GM23338 (cell line): ENCODE measurements at places on chromosomes 5 and 9.

- DNase-seq, result no peak
These were observed 319.8 kb downstream of the ASTN2 start for GRCh38 chr9:117095081-117095480.

GRCh38 chr9:89863141-89863540 is 258.3 kb downstream of the GADD45G start:
- no peak for DNase-seq

DNA sequence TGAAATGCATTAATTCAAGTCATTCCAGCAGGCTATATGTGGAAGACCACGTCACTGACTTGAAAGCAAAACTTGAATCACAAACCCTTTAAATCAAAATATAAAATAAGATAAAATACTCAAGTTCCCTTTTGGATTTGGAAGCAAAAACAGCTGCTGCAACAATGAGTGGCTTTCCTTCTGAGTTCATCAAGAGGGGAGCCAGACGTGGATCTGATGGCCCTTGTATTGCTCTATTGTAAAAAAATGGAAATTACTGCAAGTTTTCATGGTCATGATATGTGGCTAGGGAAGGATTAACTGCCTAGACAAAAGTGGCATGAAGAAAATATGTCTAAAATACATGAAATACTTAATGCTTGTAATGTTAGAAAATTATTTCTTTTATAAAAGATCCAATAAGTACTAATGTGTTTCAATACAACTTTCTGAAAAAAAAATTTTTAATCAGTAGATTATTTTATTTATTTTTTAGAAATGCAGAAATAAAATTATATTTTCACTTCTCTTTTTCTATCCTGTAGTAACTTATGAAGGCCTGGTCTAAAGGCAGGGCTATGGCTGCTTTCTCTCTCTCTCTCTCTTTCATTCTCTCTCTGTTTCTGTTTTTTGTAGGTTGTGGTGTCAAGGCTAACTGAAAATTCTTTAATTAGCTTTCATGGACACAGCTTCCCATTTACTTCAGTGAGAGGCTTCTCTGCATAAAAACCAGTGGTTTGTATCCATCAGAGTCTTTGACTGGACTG is 24.0 kb downstream of the LIX1 start:
- DNase-seq, result no peak

- no peak for DNase-seq
These were observed 8.9 kb downstream of the CERCAM start for GRCh38 chr9:128429513-128430086.

DNA sequence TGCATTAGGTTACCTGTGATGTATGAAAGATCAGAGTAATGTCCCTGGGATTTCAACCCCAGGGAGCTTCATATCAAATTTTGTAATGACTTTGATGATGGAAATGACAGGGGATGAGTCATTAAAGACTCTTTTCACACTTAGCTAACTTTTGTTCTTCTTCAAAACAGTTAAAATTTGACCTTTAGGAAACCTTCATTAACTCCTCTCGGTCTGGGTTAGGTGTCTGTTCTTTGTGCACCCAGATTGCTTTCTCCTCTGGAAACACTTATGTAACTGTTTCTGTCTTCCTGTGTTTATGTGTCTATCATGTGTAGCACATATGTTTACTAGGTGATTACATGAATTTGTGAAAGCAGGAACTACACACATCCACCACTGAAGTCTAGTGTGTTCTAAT is 1.6 kb downstream of the SRFBP1 start:
- no peak for DNase-seq

DNA sequence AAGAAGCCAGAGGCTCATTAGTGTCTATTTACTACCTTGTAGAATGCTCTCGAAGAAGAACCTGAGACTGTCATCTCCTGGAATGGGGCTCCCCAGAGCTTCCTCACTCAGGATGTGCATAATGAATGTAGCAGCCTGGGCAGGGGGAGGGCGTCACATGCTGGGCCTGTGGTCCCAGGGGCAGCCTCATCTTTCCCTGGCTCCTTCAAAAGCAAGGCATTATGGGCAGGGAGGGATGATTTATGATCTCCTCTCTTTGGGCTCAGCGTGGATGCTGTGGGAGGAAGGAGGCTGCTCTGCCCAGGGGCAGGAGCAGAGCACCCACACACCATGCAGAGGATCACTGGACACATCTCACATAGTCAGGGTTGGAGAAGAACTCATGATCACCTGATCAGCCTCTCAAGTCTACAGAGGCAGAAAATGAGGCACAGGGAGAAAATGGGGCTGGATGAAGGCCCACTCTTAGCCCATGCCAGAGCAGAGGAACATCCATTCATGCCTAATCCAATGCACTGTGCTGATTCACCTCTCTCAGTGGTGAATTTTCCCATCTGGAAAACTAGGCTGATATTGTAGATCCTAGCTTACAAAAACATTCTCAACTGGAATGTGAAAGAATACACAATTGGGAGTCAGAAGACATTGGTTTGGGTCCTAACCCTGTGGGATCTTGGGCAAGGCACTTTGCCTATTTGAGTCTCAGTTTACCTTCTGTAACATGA is 173.7 kb downstream of the CARTPT start:
- DNase-seq, result peak; percentile 4

DNA sequence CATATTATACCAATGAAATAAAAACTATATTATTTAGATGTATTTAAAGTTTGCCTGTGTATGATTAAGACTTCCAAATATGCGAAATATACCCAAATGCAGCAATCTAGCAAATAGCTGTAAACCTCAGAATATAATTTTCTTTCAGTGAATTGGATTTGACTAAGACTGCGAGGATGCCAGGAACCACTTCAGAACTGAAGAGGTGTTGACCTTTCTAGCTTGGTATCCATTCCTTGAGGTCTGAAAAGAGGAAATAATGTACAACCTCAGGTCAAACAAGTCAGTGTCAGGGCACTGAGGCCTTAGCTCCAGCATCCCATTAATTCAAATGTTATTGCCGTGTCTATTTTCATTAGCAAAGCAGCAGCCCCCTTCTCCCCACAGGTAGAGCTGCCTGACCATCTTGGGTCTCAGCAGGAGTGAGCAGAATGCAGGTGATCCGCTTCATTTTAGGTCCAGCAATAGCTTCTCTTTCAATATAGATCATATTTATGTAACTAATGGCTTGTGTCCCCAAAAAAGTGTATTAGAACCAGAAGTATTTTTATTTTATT is 100.0 kb downstream of the KIAA1958 start:
- no peak for DNase-seq

GRCh38 chr9:70486127-70486526 is 71.7 kb upstream of the KLF9 start:
- no peak for DNase-seq

- DNase-seq, result no peak
These were observed 30.2 kb upstream of the NR3C1 start for GRCh38 chr5:143433670-143434069.

DNA sequence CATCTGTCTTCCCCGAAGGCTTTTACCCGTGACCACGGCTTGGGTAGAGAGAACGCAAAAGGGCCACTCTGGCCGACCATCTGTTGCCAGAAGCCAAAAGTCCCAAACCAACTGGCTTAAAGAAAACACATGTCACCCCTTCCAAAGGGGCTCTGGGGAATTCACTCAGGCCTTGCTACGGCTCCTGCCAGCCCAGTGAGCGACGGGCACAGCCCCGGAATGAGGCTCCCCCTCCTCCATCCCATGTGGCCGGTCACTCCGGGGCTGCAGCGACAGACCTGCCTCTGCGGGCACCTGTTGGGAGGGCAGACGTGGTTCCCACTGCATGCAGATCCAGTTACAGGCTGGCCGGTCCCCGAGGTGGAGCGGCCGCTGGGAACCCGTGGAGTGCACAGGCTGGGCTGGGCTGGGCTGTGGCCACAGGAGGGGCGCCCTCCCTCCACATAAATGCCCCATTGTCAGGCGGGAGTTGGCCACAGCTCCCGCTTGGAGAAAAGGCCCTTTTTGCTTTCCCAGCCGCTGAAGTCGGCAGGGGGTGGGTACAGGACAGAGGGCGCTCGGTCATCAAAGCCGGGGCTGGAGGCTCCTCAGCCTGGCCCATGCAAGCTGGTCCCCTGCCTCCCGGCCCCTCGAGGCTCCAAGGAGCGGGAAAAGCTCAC is 19.9 kb downstream of the NOTCH1 start:
- no peak for DNase-seq

- DNase-seq, result peak; percentile 13
These were observed 81.7 kb downstream of the ADAMTS19 start for GRCh38 chr5:129541648-129542251.

DNA sequence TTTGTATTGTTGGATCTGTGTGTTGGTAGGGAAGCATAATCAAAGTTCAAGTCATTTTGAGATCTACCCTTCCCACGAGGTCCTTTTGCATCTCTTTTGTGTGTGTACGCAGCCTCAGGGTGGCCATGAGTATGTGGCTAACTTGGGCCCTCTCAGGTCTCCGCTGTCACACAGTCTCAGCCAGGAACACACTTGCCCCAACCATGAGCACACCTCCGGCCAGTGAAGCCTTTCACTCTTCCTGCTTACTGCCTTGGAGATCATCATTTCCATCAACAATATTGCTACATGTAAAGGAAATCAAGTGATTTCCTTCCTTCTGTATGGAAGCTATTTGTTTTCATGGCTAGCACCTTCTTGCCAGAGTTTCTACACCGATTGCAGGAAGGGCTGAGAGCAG is 13.9 kb downstream of the ZNF346 start:
- no peak for DNase-seq

GRCh38 chr9:5800969-5801738 is 31.8 kb downstream of the ERMP1 start:
- DNase-seq, result no peak

- DNase-seq, result no peak
These were observed 34.5 kb downstream of the DDX46 start for GRCh38 chr5:134793111-134793510.

DNA sequence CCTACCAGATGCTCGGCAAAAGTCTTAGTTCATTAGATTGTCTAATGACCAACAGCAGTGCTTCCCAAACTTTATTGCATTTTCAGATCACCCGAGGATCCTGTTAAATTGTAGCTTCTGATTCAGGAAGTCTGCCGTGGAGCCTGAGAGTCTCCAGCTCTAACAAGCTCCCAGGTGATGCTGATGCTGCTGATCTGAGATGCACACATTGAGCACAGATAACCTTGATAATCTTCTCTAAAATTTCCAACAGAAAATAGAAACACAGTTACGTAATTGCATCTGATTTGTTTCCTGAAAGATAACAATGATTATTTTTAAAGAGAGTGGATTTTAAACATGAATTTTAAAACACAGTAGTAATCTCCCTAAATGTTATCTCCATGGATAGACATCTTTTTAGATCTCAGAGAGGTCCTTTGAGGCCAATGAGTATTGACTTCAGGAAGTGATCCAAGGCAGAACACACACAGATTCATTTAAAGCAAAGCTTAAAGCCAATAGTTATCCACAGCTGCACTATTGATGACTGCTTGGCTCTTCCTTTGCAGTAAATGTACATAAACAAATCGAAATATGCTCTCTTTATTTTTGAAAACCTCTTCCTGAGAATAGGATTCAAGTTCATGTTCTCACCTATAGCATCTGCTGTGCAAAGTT is 122.8 kb upstream of the TNPO1 start:
- no peak for DNase-seq

DNA sequence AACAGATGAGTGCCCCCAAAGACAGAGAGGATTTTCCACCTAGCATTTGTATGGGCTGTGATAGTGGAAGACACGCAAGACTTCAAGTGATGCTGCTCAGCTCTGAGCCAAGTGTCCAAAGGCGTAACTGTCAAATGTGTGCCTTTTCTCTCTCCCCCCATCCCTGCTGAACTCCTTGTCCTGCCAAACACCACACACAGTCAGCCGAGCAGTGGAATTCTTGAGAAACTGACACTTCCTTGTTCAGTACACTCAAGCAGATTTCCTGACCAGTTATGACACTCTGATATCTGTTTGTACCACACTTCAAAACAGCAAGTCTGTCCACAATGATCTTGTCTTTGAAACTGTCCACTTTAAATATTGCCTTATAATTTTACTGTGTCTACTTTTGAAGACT is 166.4 kb downstream of the PIK3R1 start:
- no peak for DNase-seq

GRCh38 chr9:122099271-122099869 is 6.3 kb upstream of the TTLL11 start:
- DNase-seq, result peak; percentile 93

- peak; percentile 47 for DNase-seq
These were observed 55.3 kb downstream of the SPEF2 start for GRCh38 chr5:35672995-35673394.

- DNase-seq, result no peak
These were observed 216.5 kb downstream of the IRX2 start for GRCh38 chr5:2534970-2535369.

DNA sequence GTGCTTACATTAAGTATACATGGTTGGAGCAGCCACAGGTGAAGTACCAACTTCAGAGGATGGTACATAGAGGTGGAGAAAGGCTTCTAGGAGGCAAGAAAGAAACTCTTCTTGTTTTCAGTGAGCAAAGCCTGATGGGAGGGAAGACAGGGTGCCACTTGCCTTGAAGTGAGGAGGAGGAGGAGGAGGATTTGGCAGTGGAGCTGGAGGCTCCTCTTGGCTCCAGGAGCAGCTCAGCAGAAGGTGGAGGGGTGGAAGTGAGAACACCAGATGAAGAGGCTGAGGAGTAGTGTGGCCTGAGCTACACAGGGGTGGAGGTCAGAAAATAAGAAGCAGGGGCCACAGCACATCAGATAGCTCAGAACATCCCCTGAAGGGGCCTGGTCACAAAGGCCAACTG is 91.1 kb upstream of the SHISAL2B start:
- no peak for DNase-seq

- peak; percentile 77 for DNase-seq
These were observed 53.5 kb upstream of the IL7R start for GRCh38 chr5:35803191-35803651.
